ENCODE measurements at places on chromosomes 12 and 14.

DNA sequence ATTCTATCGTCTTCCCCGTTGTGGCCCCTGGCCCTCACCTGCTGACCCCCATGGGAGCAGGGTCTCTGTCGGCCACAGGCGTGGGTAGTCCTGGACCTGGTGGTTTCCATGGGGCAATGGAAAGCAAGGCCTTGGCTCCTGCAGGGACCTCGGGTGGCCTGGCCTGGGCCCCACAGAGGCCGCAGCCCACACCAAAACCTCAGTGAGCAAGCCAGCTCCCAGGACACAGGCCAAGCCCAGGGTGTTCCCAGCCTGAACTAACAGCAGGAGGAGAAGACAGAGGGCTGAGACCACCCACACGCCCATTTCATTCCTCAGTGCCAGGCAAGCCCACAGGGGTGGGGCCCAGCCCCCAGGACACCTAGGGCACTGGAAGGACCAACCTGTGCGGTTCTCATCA, 16.9 kb downstream of the ABCB9 start:
- DNase-seq: no peak

DNA sequence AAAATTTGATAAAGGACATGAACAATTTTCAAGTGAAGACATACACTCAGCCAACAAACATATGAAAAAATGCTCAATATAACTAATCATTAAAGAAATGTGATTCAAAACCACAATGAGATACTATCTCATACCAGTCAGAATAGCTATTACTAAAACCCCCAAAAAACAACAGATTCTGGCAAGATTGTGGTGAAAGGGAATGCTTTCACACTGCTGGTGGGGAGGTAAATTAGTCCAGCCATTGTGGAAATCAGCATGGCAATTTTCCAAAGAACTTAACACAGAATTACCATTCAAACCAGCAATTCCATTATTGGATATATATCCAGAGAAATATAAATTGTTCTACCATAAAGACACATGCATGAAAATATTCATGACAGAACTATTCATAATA, 18.7 kb upstream of the TAS2R14 start:
- no peak for DNase-seq

- DNase-seq: peak; percentile 62
Observed at GRCh38 chr12:116406529-116406928, 129.0 kb upstream of the MED13L start.

DNA sequence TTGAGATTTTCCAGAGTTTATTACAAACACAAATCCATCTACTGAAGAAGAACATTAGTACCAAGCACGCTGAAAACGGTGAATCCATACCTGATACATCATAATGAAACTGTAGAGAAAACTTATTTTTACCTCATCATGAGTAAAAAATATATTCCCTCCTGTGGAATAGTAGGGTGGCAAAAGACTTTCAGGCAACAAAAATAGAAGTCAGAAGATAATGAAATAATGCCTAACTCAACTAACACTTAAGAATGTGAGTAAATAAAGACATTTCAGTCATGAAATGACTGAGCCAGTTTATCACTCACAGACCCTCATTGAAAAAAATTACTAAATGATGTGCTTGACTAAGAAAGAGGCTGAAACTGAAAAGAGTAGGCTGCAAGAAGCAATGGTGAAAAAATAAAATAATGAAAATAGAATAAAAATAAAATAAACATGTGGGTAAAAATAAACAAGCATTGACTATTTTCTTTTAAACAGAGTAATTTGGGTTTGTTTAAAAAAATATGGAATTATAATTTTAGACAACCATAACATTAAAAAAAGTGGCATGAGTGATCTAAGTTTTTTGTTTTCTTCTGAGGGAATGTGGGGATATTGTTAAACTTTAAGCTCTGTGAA, 148.6 kb downstream of the ASCL1 start:
- no peak for DNase-seq

- no peak for DNase-seq
Observed at GRCh38 chr12:12439636-12440035, 82.8 kb downstream of the BORCS5 start.

DNA sequence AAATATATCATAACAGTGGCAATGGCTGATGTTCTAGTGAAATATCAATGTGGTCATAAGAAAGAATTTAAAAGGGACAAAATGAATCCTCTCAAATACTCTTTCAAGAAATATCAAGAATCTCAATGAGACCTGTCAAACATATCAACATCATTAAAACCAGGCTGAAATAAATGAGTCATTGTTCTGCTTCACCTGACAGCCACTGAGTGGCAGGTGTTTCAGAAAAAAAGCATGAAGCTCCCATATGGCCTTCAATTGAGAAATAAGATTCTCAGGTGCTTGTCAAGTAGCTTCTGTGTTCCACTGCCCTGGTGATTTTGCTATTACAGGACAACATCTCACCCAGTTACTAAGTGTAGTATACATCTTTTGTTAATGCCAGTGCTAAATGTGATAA, 21.5 kb downstream of the ANAPC5 start:
- DNase-seq: no peak

- no peak for DNase-seq
Observed at GRCh38 chr12:96177013-96177412, 17.2 kb upstream of the ELK3 start.

DNA sequence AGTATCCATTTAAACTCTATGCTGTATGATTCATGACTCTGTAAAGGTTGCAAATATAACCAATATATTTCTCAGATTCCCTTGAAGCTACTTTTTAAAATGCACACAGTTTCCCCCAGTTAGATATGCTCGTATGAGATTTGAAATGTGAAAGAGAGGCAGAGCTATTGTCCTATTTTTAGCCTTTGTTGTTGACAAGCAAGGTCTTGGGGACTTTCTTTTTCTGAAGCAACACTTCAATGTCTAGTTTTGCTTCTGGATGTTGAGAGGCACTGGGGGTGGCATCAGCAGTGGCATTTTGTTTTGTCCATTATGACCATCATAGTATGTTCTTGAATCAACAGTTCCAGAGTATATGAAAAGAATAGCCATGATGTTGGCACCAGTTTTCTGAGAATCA, 63.4 kb downstream of the ASCL1 start:
- no peak for DNase-seq

DNA sequence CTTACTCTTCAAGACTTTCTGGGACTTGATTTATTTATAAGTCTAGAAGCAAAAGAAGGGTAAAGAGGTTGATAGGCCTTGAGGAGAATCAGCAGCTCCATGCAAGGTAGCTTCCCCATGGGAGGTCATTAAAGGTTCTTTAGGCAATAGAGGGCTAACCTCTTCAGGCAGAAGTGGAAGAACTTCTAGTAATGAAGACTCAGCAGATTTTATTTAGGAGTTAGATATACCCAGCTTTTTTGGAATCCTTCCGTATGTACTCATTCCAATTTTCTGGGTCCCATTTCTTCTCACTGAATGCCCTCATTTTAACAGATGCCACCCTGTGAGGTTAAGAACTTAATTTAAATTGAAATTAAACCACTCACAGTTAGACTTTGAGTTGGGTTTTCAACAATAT, 565.6 kb downstream of the LRFN5 start:
- no peak for DNase-seq

GRCh38 chr14:94599656-94600004, 12.6 kb upstream of the SERPINA3 start:
- DNase-seq: no peak

DNA sequence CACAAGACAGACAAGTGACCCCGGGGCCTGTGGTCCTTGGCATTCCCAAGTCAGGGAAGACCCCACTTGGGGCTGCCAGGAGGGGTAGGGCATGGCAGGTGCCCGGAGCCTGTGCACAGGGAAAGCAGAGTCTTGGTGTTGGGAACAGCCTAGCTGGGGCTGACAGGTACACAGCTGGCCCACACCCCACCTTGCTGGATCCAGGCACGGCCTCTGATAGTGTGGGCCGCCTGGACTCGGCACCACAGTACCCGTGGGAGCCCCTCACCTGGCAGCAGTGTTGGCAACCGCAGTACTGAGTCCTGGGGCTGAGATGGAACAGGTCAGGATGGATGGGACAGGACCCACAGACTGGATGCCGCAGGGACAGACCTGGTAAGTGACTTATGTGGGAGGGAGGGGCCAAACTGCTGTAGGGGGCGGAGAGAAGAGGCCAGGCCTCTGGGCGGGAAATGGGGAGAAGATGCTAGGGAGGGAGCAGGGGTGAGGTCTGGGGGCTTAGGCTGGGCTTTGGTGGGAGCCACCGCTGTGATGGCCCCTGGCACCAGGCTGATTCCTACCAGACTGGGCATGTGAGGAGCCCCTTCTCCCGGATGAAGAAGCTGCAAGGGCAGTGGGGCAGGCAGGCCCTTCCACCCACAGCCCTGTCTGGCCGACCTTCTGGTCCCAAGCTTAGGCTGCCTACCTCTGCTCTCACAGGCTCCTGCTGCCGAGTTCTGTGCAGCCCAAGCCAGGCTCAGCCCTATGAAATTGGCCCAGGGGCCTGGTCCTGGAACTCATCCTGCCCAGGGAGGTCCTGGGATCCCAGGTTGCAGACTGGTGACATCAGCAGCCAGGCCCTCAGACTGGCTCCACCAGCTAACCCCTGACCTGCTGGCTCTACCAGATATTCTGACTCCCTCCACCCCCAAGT, at the start of gene TGM1:
TGM1 (minus strand) TSS at position 357 of the 913 bp plus-strand sequence. CDS start 825 bp downstream, outside the sequence.
- DNase-seq: no peak

DNA sequence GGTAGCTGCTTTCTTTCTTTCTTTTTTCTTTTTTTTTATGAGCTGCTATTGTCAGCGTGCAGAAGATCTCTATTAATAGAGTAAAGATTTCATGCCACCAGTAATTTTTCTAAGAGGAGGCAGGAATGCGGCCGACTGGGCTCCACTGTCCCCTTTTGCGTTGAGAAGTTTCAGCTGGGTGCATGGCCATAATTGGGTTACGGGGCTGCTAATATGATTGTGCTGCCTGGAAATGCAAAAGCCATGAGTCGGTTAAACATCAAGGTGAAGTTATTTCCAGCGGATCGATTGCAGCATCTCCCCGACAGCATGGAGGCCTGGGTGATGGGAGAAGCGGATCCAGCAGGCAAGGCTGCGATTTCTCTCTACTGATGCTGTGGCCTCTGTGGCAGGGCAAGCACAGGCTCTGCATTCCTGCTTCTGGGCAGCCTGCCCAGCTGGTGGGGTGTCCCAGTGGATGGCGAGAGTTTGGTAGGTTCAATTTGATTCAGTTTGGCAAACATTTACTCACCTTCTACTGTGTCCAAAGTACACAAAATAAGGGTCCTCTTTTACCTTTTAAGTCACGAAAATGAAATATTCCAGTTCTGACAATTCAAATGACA, 54.4 kb upstream of the PRMT8 start:
- no peak for DNase-seq

DNA sequence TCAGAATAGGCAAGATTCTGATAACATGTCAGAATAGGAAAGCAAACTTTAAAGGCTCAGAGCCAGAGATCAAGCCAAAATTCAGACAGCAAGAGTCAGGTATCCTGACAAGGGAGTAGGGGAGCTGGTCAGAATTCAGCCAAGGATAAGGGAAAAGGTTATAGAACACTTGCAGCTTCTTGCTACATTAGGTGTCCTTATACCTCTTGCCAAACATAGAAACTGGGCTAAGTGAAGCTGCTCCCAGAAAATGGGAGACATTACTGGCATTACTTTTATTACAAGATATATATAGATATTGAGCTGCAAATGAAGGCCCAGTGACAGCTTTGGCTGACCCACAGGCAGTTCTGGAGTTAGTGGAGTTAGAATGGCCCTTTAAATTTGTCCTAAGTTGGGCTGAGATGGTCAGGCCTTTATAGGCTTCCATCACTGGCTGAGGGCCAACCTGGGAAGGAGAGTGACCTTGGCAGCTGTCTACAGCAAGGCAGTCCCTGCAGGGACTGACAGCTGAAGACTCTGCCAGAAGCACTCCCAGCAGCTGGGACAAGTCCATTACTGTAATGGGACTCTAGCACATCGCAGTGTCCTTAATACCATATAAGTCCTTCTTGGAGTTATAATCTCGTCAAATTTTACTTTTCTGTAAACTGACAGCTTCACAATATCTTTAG, 83.0 kb downstream of the LRRC9 start:
- DNase-seq: no peak

DNA sequence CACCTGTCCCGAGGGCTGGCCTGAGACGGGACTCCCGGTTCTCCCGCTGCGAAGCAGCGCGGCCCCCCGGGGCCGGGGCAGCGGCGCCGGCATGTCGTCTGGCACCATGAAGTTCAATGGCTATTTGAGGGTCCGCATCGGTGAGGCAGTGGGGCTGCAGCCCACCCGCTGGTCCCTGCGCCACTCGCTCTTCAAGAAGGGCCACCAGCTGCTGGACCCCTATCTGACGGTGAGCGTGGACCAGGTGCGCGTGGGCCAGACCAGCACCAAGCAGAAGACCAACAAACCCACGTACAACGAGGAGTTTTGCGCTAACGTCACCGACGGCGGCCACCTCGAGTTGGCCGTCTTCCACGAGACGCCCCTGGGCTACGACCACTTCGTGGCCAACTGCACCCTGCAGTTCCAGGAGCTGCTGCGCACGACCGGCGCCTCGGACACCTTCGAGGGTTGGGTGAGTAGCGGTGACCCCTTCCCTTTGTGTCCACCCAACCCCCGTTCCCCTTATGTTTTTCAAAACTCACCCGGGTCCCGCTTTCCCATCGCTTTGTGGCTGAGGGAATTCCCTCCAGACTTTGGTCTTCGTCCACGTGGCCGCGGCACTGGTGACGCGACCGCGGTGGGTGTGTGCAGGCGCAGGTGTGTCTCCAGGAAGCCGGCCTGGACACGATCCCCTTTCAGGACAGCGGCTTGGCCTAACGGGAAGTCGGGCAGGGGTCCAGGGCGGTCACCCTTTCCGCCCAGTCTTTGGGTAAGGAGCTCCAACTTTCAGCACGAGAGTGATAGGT, 826 bp downstream of the PRKCH start:
- DNase-seq: peak; percentile 51

DNA sequence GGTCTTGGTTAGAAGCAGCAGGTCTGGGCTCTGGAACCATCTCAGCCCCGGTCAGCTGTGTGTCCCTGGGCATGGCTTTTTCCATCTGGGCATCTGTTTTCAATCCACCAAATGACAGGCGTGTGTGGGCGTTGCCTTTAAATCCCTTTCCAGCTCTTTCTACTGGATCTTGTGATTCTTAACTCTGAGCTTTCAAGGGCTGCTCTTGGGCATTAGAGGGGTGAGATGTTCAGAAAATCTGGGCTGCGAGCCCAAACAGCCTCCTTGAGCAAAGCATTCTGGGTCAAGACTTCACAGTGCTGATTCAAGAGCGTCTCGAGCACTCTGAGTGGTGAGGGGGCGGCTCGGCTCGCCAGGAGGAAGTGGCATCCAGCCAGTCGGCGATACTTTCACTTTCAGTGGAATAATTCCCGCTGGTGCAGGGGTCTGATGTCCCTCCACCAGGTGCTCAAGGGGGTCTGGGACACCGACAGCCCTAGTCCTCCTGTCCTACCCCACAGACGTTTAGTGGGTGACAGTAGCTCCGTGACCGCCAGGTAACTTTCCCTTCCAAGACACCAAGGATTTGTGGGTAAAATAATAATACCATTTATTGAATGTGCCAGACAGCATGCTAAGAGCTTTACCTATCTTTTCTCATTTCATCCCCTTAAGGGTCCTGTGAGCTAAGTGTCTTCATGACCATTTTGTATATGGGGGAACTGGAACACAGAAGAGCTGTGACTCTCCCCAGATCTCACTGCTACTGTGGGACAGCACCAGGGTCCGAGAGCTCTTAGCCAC, 114.0 kb downstream of the PLXNC1 start:
- no peak for DNase-seq

Measured in NCI-H526 (cell line).